ENCODE measurements at places on chromosomes 5 and 9.

DNA sequence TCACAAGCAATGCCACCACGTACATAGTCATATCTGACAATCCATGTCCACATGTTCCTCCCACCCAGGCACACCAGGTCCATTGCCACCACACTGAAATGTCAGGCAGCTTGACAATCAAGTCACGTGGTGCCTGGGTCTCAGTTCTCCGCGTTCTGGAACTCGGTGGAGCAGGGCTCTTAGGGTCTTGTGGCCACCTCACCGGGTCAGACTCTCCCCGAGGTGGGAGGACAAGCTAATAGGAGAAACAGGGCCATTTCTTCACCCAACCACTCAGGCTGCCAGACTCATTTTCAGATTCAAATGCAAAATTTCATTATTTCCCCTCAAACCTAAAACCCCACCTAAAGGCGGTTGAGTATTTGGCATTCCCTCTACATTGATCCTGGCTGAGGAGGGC lies 200.5 kb upstream of the GAS1 start:
- no peak for DNase-seq

GRCh38 chr9:110255463-110256379 lies 586 bp downstream of the TXN start:
- DNase-seq: peak; percentile 32

- no peak for DNase-seq
Measured at GRCh38 chr5:165076686-165077085, 1571.3 kb downstream of the MAT2B start.

- DNase-seq: no peak
Measured at GRCh38 chr9:121562301-121562700, 62.7 kb upstream of the GGTA1 start.

DNA sequence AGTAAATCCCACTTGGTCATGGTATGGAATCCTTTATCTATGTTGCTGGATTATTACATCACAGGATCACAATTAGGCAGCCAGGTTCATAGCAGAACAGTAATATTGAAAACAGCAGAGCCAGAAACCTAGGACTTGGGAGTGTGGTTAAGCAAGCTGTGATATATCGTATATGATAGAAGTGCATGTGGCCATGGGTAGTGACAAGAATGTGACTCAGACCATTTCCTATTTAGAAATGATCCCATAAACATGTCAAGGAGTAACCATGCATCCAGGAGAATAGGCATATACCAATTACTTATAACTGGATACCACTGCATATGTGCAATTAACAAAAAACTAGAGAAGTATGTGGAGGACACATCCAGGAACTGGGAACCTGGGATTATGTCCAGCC lies 31.2 kb downstream of the AMBP start:
- DNase-seq: no peak

DNA sequence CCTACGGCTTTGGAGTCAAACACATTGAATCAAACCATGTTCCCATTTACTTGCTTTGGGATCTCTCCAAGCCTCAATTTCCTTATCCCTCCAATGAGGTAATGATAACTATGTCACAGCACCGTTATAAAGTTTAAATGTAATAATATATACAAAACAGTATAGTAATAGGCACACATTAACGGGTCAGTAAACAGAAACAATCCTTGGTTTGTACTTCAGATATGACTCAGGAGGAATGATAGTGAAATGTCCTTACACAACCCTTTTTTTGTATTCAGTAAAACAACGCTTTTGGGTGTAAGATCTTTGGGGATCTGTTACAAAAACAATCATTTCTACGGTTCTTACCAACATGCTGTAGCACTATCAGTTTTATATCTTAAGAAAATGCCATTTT lies 178.5 kb upstream of the GNA14 start:
- no peak for DNase-seq

- DNase-seq: peak; percentile 15
Measured at GRCh38 chr5:40333459-40334241, 346.1 kb upstream of the PTGER4 start.
